Pancreas (tissue), 10 donors: ENCODE measurements at places on chromosomes 11 and 22. TPM values are rescaled to one million over a fixed set of nuclear protein-coding genes. Genes with fewer than 3 reads are reported as not detected.

- DNase-seq: no peak
Measured at GRCh38 chr22:35133702-35134380, 67.9 kb downstream of the ISX start.

- DNase-seq: no peak
Measured at GRCh38 chr22:39332441-39333064, 13.1 kb upstream of the RPL3 start.

GRCh38 chr11:87046824-87047223 lies 9.1 kb downstream of the TMEM135 start:
- no peak for DNase-seq

DNA sequence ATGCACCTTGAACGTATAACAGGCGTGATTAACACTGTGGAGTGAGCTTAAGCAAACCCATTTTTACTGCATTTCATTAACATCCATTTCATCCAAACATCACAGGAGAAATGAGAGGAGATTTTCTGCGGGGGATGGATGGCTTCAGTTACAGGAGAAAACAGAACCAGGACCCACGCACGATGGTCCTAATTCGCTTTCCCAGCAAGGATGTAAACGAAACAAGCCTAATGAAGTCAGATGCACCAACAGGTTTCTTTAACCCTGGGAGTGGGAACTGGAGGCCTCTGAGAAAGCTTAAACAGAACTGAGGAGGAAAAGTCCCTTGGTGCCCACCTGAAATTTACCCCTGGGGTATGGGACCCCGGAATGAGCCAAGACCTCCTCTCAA lies 2.7 kb downstream of the CADM1 start:
- no peak for DNase-seq

DNA sequence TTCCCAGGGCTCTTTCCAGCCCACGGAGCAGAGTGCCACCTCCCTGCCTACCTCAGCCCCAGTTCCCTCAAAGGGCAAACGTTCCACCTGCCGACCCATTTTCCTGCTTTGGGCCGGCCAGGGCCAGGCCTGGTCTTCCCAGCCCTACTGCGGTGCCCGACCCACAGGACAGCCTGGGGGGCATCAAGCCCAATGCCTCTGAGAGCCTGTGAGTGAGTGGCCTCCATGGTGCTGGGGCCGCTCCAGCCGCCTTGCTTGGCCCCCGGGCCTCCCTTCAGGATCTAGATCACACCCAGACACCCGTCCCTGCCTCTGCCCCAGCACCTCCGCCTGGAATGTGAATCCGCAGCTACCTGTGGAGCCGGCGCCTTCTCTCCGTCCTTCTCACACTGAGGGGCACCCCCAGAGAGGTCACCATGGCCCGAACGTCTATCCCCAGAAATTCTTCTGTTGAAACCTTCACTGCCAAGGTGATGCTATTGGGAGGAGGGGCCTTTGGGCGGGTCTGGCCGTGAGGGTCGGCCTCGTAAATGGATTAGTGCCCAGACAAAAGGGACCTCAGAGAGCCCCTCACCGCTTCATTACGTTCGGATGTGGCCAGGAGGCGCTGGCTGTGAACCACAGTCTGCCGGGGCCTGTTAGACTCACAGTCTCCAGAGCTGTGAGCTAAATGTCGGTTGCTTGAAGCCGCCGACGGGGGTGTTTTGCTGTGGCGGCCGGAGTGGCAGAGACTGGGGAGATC lies 36.2 kb upstream of the BRSK2 start:
- DNase-seq: no peak

MPPED2 gene
- 2.4 TPM for polyA plus RNA-seq

- peak; percentile 78 for DNase-seq
Measured at GRCh38 chr22:42581762-42582716, 28.3 kb downstream of the SERHL2 start.

- no peak for DNase-seq
Measured at GRCh38 chr11:85281550-85281949, 345.6 kb downstream of the DLG2 start.

- no peak for DNase-seq
Measured at GRCh38 chr11:4699697-4700435, 2.2 kb upstream of the OR51E2 start.

GSTT2B gene
- 59.8 TPM for polyA plus RNA-seq

- DNase-seq: no peak
Measured at GRCh38 chr22:36280379-36280778, 27.4 kb downstream of the APOL1 start.
